Stimulated activated CD4-positive, alpha-beta T cell treated with anti-CD3 and anti-CD28 coated beads, Interleukin-15, amount 100 ng/mL, for 1 hour (primary cell): ENCODE measurements at places on chromosomes 1 and 21.

DNA sequence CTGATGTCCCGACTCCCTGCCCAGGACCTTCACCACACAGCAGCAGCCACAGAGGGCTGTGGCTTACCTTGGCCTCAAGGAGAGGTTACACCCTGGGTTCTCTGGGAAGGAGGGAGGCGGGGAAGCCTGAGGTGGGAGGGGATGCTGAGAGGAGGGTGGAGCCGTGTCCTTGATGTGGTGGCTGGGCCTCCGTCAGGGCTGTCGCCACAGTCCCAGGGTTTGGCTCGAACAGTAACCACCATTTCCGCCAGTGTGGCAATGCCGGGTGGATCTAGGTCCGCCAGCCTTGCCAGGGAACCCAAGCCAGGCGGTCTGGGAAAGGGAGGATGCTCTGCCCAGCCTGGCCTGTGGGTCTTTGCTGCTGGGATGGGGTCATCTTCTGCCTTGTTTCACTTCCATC is 18.4 kb upstream of the CDCA8 start:
- DNase-seq: no peak

- no peak for DNase-seq
These were observed 10.5 kb upstream of the LRRC8D start for GRCh38 chr1:89810302-89810701.

- no peak for DNase-seq
These were observed 4.1 kb downstream of the RUNX3 start for GRCh38 chr1:24925963-24926362.

DNA sequence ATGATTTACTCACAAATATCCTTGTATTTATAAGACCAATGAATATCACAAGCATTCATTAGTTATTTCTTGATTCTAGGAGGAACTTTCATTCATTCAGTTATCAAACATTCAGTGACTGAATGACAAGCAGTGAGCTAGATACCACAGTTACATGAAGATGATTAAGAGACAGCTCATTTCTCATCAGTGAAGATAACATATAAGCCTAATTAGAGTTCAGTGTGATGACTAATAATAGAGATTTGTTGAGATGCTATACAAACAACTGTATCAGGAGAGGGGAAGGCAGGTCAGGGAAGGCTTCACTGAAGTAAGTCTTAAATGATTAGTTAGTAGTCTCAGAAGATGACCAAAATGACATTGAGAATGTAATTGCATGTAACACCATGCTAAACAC is 14.6 kb upstream of the C1orf105 start:
- DNase-seq: no peak

DNA sequence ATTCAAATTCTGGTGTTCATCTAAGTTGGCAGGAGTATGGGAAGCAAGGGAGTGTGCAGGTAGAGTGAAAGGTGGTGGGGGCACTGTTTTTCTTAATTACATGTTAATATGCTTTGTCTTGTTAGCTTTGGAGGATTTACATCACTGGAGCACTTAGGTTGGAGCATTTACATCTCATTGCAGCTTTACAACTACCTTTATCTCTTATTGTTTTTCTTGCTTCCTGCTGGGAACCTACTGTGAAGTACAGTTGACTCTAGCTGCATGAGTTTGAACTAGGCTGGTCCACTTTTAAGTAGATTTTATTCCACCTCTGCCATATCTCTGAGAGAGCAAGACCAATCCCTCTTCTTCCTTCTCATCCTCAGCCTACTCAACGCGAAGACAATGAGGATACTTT is 554.8 kb upstream of the B3GALT2 start:
- DNase-seq: no peak

DNA sequence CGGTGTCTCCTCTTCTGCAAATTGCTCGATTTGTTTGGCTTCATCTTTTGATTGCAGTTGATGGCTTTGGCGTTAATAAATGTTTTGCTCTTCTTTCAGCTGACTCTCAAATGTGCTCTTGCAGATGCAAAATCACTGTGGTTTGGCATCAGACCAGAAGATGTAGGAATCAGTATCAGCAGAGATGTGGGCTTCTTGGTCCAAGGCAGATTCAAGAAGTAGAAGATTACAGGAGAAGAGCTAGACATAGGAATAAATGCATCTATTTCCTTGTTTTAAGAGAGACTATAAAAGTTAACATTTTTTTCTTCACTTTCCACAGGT is 59.8 kb upstream of the BACH1 start:
- DNase-seq: no peak

- no peak for DNase-seq
These were observed 125.4 kb upstream of the GPR52 start for GRCh38 chr1:174322202-174322862.

- DNase-seq: no peak
These were observed at the start of gene GNG12 for GRCh38 chr1:67832737-67833601. Gene GNG12 (minus strand): TSS chr1:67833467. CDS start chr1:67707686, 125,781 bp downstream.
